ENCODE measurements at places on chromosomes 7 and 10. TPM values are rescaled to one million over a fixed set of nuclear protein-coding genes. Genes with fewer than 3 reads are reported as not detected.

The TAS2R3 gene
- 1.3 TPM for total RNA-seq

The TMEM176B gene
- not detected for total RNA-seq

The VGF gene
- not detected for total RNA-seq

The RNF133 gene
- 0.16 TPM for total RNA-seq

The FEZF1 gene
- not detected for total RNA-seq

The BMPER gene
- total RNA-seq, result 7.4 TPM

Data from bronchial smooth muscle cell (primary cell).